ENCODE measurements at places on chromosomes 5 and 9. TPM values are rescaled to one million over a fixed set of nuclear protein-coding genes. Genes with fewer than 3 reads are reported as not detected.

DNA sequence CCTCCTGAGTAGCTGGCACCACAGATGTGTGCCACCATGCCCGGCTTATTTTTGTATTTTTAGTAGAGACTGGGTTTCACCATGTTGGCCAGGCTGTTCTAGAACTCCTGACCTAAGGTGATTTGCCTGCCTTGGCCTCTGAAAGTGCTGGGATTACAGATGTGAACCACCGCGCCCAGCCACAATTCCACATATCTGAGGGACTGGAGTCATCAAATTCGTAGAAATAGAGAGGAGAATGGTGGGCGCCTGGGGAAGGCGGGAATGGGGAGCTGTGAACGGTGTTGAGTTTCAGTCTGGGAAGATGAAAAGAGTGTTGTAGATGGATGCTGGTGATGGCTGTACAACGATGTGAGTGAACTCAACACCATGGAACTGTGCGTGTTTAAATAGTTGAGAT lies 1.9 kb upstream of the ABO start:
- DNase-seq = no peak

DNA sequence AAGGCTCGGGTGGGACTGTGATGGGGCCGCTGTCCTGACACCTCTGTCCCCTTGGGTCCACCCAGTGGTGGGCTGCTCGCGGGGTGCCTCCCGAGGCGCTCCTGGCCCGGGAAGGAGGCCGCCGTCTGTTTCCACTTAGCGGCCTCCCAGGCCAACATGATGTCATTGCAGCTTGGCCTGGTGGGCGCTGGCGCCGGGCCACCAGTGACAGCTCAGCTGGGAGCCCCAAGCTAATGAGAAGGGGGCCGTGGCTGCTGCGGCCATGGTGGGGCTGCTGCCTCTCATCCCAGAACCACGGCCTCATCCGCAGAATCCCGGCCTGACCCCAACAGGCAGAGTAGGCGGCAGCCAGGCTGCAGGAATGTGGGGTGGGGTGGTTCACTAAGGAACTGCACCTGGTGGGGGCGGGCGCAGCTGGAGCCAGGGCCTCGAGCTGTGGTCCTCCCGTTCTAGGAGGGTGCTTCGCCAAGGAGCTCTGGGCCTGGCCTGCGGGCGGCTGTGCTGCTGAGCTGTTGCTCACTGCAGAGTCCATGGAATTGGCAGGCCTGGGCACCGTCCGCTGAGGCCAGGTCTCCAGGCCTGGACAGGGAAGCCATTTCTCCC lies 123.5 kb upstream of the COL5A1 start:
- no peak for DNase-seq

The TCERG1 gene
- total RNA-seq = 129 TPM

- DNase-seq = no peak
These were observed 2.1 kb upstream of the EEIG1 start for GRCh38 chr9:127982912-127983311.

DNA sequence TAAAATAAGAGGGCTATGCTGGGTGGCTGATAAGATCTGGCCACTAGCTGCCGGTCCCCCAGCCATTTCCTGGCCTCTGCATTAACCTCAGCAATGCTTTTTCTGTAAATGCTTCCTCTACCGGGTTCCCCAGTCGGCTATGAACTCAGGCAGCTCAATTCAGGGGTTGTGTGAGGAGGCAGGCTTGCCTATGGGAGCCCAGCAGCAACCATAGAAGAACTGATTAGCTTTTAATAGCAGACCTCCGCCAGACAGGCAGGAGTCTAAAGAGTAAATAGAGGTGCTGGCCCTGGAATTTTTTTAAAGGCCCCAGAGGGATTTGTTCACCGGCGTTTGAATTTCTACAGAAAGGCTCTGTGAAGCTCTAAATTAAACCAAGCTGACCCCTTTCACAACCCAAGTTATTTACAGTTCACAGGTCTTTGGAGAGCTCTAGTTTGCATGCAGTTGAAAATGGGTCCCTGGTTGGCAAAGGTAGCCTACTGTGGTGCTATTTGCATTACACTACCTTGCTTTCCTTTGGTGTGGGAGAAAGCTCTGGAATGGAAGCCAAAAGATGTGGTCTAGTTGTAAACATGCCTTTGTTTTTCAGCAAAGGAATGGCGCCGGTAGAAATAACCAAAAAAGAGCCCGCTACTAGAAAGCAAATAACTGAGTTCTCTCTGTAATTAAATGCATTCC lies 289.7 kb upstream of the SEMA6A start:
- DNase-seq = no peak

The SPINK7 gene
- not detected for total RNA-seq

GRCh38 chr5:179339081-179339480 lies 6.2 kb downstream of the ADAMTS2 start:
- DNase-seq = no peak

DNA sequence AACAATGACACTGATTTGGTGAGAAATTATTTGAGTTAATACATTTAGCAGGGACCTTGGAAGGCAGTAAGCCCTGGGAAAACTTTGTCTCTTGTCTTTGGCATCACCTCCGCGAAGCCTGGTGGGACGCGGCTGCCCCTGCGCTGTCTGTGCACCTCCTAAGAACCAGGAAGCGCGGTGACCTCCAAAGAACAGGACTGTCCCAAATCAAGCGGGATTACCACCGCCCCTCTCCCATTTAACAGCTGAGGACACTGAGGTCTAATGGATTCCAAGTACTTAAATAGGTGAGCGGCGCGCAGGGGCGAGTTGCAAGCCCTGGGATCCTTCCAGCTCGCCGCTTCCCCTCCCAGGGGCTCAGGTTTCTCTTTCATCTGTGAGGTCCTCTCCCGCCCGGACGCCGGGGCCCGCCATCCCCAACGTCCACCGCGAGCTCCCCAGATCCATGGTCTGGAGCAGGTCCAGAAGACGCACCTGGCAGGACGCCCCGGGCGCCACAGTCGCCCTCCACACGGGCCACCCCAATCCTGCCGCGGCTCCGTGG lies 432 bp downstream of the STARD4 start:
- DNase-seq = no peak

The CCDC69 gene
- total RNA-seq = 21.0 TPM

GRCh38 chr9:105150991-105151685 lies 93.3 kb upstream of the SLC44A1 start:
- no peak for DNase-seq

The PCDHA11 gene
- total RNA-seq = not detected

The IL4 gene
- not detected for total RNA-seq

The SLC28A3 gene
- total RNA-seq = 2.8 TPM

DNA sequence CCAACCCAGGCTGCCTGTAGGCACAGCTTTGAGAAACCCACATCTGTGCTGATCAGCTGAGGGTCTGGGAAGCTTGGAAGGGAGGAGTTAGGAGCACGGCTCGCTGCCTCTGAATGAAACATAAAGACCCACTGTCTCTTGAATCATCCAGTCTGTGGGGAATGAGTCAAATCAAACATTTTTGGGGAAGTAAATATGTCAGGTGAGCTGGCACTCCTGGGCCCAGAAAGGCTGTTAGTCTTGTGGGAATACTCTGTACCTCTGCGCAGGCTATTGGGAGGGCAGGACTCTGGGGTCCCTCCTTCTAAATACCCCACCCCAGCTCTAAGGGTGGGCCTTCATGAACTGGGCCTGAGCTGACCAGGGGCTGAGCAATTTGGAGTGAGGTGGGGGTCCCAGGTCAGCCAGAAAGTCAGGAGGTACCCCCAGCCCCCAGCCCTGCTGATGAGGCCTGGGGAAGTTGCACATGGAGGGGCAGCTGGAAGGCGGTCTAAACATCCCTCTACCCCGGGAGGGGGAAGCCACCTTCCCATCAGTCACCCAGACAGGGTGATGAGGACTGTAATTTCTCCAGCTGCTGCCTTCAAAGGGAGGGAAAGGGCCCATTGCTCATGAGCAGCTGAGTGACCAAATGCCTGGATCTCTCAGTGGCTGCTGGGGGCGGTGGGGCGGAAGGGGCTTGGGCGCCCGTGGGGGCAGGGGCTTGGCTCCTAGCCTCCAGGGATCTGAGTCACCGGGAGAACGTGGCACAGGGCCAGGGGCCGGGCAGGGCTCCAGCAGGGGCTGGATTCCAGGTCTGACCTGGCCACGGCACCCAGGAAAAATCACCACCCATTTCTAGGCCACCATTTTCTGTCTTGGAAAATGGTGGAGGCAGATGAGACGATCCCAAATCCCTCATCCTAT lies 10.8 kb downstream of the FIBCD1 start:
- no peak for DNase-seq

The FOXD4L5 gene
- 0.16 TPM for total RNA-seq

The ROR2 gene
- total RNA-seq = not detected

DNA sequence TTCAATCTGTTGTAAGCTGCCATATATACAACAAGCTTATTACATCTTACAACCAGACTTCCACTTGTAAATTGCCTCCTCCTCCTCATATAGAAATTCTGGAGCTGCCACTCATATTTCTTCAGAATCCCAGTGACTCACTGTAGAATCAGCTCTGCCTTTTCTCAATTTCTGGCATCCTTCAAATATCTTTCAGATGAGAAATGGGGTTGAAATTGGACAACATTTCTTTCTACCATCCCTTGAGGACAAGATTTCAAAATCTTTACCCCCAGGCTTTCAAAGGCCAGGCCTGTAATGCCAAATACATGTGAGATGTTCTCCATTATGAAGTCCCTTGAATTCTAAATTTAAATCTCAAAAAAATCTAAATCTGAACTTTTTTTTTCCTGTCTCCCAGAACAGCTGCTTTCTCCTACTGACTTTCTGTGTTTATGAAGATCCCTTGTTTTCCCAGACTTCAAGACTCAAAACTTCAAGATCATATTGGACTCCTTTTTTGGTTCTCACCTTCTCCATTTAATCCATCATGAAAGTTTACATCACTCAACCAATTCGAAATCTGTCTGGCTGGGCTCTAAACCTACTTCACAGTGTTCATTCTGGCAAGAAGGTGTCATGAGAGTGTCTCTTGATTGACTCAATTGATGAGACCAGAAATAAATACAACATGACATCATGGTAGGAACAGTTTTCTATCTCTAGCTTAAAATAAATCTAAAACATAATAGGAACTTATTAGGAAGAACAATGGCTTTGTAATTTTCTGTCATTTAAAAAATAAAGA lies 109.8 kb downstream of the HMHB1 start:
- DNase-seq = no peak

The SELENOP gene
- not detected for total RNA-seq

DNA sequence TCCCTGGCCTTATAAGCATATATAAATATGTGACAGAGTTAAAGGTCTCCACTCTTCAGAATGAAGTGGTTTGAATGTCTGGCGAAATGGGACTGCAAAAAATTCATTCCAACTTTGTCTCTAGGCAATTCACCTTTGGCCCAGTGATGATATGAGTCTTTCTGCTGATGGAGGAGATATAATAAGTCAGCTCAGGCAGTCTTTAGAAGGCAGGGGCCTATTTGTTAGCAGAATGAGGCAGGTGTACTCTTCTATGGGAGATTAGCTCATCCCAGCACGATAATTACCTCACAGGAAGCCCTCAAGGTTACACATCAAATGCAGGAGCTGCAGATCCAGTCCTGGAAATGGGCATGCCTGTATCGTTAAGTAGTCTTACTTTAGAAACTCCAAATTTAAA lies 300.5 kb downstream of the NR2F1-AS1 start:
- DNase-seq = no peak

DNA sequence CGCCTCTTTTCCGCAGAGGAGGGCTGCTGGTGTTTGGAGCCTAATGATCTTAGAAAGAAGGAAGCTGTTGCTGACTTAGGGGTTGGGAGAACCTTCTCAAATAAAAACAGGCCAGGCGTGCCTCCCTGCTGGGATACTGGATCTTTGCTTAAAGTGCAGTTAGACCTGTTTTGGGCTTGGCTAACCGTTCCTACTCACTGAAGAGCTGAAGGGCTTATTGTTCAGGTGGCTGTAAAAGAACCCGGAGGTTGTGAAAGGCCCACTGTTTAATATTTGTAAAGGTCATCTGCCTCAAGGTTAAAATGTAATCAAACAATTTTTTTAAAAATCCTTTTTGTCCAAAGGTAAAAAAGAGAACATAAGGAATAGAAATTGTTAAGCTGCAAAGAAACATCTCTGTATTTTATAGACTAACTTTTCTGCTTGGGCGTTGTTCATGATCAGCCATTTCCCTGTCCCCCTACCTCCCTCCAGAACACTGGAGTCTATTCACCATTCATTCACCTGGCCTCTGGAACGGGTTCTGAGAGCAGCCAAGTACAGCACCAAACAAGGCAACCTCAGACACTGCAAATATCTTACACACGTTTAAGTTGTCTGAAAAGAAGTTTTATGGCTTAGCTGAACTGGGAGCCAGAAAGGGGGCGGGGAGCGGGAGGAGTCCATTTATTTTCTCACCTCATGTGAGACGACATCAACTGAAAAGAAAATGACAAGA lies 18.6 kb upstream of the MTMR12 start:
- no peak for DNase-seq

DNA sequence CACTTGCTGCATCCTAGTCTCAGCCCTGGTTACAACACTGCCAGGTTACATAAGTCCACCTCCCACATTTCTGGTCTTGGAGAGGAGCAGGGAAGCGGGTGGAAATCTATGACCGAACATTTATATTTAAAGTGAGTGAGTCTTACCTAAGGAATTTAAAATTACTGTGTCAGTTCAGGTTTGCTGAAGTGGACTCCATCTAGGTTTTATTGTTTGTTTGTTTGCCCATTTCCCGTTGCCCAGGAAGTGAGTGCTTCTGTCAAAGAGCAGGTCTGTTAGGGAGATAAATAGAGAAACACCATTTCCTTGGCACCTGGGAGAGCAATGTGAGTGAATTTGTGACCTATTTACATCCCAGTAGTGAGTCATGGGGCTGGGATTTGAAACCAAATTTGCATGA lies 179.5 kb downstream of the KIF4B start:
- no peak for DNase-seq

- no peak for DNase-seq
These were observed 1.7 kb downstream of the MEGF9 start for GRCh38 chr9:120712539-120713031.

- no peak for DNase-seq
These were observed 135.2 kb downstream of the PCSK1 start for GRCh38 chr5:96297867-96298266.

The TEX48 gene
- total RNA-seq = not detected

DNA sequence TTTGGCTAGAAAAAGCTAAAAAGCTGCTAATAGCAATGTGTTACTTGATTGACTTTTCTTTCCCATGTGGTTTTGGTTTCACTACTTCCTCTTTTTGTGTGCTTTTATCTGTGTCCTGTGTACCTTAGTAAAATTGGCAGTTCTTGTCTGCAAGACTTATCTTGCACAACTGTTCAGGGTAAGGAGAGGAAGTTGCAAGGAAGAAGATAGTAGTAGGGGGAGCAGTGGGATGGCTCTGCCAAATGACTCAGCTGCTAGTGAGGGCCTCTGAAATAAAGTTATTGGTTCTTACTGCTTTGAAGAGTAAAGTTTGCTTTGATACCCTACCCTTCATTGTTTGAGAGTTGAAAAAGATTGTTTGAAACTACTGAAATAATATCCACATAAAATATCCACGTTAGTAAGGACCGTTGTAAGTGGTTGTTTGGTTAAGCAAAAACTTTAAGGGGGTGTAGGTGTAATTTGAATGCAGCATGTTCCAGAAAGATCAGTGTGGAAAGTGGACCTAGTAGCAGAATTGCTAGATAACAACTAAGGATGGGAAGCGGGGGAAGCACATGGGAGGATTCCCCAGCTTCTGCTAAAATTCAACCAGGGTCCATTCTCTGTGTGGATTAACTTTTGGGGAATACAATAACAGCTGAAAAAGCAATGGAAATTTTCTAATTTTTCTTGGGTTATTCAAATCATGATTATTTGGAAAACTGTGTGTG lies 123.5 kb downstream of the SCAMP1 start:
- no peak for DNase-seq

GRCh38 chr9:112605963-112606699 lies 111.8 kb downstream of the INIP start:
- DNase-seq = no peak

Measured in activated naive CD4-positive, alpha-beta T cell treated with anti-CD3 and anti-CD28 coated beads, Interleukin-2, amount 50 U/mL, for 72 hours (primary cell).